ENCODE measurements at places on chromosomes 16 and 17.

DNA sequence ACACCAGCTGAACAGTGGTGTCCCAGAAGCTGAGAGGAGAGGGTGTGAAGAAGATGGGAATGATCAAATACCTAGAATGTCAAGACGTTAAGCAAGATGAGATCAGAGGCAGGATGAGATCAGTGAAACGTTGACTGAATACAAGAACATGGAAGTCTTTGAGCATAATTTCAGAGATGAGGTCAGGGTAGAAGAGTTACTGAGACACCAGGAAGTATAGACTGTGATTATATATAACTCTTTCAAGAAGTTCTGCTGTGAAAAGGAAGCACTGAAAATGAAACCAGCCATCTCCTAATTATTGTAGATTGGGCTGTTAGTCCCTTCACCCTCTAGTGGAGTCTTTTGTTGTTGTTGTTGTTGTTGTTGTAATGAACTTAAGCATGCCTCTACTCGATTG lies 9.1 kb downstream of the SHCBP1 start:
- DNase-seq = no peak

DNA sequence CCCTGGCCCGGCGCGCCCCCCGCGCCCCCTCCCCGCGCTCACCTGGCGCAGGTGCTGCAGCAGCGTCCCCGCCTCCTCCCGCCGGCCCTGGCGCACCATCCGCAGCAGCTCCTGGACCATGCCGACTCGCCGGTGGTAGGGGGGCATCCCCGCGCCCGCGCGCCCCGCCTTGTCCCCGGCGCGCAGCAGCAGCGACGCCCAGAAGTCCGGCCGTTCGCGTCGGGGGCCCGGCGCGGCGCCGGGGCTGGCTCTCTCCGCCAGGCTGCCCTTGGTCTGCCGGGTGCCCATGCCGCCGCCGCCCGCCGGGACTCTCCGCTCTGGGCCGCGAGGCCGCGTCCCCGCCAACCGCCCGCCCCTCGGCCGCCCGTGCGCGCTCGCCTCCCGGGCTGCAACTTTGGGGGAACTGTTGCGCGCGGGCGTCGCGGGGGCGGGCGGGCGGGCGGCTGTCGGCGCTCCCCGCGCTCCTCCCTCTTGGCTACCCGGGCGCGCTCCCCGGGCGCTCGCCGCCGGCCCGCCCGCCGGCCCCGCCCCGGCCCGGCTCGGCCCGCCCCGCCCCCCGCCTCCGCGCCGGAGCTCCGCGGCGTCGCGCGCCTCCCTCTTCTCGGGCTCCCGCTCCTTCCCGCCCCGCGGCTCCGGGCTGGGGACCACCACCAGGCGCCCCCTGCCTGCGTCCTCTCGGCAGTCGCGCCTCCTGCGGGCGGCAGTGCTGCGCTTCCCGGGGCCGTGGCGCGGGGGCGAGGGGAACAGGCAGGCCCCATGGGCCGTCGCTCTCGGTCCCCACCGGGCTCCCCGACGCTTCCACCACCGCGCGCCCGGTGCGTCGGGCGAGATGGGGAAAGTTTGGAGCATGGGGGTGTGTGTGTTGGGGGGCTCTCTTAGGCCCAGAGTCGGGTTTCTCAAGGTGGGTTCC lies at the start of gene LRRC75A:
Gene LRRC75A, minus strand, starts transcription at position 491 of the 910 bp plus-strand sequence. Its CDS starts 203 bp downstream, at position 288.
- no peak for DNase-seq

DNA sequence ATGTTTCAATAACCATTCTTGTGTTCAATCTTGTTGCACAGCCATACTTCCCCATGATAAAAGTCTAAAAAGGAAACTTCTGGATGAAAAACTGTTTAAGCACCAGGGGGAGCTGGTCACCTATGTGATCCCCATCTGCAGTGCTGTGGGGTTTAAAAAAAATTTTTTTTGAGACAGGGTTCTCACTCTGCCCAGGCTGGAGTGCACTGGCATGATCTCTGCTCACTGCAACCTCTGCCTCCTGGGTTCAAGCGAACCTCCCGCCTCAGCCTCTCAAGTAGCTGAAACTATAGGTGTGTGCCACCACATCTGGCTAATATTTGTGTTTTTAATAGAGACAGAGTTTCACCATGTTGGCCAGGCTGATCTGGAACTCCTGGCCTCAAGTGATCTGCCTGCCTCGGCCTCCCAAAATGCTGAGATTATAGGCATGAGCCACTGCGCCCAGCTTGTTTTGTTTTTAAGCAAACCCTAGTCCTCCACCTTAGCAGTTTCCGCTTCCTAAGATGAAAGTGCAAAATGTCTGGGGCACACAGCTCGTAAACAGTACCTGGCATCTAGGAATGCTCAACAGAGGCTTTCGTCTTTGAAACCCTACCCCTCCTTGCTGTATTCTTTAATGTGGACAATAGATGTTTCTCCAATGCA lies 25.4 kb downstream of the DNAJA2 start:
- no peak for DNase-seq

GRCh38 chr17:77563439-77564102 lies 394.9 kb upstream of the TNRC6C start:
- no peak for DNase-seq

DNA sequence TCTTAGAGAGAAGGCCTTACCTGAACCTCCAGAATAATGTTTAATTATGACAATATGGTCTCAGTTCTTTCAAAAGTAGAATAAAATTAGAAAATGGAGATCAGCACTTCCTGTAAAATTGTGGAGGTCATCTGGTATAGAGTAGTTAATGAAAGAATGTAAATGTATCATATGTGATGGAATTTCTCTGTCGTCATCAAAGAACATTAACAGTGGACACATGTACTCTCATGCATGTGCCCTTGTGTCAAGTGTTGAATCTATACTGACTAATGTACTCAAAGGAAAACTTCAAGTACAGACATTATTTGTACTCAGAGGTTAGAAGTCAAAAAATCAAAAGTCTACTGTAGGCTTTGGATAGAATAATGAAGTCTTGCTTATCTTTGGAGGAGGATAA lies 129.2 kb upstream of the MYOCD start:
- DNase-seq = peak; percentile 65

DNA sequence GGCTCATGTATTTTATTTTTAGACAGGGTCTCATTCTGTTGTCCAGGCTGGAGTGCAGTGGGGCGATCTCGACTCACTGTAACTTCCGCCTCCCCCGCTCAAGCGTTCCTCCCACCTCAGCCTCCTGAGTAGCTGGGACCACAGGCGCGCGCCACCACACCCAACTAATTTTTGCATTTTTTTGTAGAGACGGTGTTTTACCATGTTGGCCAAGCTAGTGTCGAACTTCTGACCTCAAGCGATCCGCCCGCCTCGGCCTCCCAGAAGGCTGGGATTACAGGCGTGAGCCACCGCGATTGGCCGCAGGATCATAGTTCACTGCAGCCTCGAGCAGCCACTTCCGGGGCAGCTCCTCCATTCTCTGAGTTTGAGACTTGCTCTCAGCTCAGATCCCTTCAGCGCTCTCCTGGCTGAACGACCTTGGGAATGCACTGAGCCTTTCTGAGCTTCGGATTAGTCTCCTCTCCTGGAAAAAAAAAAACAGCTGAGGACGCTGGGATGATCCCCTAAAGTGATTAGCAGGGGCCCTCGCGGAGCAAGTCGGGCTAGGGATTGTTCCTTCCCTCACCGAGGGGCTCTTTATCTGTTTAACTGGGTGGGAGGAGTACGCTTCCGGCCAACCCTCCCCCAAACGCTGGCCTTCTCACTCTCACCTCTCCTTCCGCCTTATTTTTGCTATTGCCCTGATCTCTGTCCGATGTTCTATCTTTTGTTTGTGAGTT lies 1.1 kb upstream of the PKMYT1 start:
- no peak for DNase-seq

GRCh38 chr16:57600048-57600835 lies 28.2 kb upstream of the ADGRG1 start:
- DNase-seq = no peak

GRCh38 chr17:83085526-83086198 lies 6.3 kb downstream of the METRNL start:
- no peak for DNase-seq

DNA sequence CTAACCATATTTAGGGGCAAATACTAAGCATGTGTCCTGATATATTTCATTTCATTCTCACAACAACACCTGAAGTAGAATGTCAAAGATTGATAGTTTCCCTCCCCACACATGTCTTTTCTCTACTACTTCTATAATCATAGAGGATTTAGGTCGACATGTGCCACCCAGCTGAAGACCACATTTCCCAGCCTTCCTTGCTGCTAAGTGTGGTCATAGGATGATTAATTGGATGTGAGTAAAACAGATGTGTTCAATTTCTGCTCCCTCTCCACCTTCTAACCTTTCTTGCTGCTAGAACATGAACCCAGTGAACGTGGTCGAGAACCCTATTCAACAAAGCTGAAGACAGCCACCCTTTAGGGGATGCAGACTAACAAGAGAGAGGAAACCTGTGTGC lies 18.8 kb upstream of the HLF start:
- no peak for DNase-seq

DNA sequence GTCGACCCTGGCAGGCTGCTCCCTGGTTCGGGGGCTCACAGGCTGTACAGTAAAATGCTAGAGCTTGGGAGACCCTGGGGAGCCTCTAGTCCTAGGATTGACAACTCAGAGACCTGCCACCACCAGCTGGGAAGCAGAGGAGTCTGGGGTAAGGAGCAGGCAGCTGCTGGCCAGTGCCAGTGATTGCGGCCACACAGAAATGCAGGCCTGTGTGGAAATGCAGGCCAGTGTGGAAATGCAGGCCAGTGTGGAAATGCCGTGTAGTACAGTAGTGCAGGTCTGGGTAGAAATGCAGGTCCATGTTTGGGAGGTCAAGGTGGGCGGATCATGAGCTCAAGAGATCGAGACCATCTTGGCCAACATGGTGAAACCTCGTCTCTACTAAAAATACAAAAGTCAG lies 23.5 kb downstream of the SGSH start:
- no peak for DNase-seq

GRCh38 chr16:65644821-65645220 lies 523.0 kb upstream of the CDH11 start:
- DNase-seq = no peak

GRCh38 chr17:72282439-72283029 lies 161.7 kb downstream of the SOX9 start:
- no peak for DNase-seq

- no peak for DNase-seq
Observed at GRCh38 chr16:68539711-68540239, 684 bp downstream of the ZFP90 start.

DNA sequence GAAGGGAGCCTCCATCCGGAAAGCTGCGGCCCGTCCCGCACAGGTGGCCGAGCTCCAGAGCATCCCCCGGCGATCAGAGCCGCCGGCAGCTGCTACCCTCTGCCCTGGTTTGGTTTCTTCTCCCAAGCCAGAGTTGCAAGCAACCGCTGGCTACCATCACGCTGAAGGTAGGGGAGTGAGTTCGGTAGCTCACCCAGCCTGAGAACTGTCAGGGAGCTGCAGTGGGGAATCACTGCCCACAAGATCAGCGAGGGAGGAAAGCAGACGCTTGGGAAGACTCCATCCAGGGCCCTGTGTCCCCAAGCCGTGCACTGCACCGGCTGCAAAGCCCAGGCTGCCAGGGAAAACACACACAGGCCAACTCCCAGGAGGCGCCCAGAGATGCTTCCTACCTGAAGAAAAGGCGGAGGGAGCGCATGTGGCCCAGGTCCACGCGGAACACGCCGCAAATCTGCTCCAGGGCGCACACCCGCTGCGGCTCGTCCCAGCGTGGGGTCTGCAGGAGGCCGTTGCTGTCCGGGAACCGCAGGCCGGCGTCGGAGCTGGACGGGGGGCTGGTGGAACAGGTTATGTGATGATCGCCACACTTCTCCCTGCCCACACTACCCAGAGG lies 83.3 kb downstream of the TBC1D16 start:
- DNase-seq = no peak

GRCh38 chr17:1289695-1290094 lies 10.2 kb downstream of the TRARG1 start:
- no peak for DNase-seq

DNA sequence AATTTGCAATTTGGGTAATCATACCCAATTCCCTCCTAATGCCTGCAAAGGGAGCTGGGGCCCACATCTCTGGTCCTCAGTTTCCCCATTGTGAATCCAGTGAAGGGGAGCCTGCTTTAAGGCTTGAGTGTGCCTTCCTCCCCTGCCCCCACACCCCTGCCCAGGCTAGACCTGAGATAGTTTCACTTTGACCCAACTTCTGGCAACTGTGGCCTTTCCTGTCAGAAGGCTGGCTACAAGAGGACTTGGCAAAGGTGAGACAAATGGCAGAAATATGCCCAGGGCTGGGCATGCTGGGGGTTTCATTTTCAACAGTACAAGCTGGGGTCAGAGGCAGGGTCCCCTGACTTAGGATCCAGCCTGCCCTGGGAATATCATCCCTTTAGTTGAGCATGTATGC lies 10.0 kb downstream of the SOCS1 start:
- no peak for DNase-seq

GRCh38 chr16:25157271-25157875 lies 45.8 kb downstream of the LCMT1 start:
- DNase-seq = no peak

DNA sequence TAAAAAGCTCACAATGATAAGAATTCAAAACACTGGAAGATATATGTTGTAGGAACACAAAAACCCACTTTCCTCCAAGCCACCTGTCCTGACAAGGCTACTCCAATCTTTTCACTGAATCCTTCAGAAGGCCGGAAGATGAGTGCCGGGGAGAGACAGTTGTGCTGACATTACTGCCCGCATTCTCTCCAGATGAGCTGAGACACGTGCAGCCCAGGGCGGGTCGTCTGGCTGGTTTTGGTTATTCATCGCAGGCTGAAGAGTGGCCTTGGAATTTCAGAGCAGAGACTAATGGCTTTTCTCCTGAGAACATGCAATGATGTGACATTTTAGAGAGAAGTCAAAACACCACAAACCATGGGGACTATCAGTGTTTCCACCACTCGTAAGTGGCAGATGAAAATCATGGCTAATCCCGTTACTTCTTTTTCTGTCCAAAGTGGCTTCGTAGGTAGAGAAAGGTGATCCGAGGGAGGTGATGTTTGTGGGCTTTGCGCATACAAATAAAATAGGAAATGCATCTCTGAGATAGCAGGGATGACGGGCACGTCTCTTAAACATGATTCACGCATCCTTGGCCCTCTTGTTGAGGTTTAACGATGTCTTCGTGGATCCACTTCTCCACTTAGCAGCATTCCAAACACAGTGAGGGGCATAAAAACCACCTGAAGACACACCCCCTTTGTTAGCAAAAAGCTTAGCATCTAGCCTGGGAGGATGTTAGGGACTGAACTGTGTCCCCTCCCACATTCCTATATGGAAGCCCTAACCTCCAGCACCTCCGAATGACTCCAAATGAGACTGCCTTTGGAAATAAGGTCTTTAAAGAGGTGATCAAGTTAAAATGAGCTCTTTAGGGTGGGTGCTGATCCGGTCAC lies 134.0 kb downstream of the IRX3 start:
- no peak for DNase-seq

GRCh38 chr16:175011-175949 lies 1.2 kb upstream of the HBA1 start:
- DNase-seq = no peak

Data from HS-5 (cell line).